Panc1 (cell line): ENCODE measurements at places on chromosomes 7 and 10. TPM values are rescaled to one million over a fixed set of nuclear protein-coding genes. Genes with fewer than 3 reads are reported as not detected.
A peak's percentile ranks its signal among the peaks of the same experiment; 100 is the strongest.

ALOX5 gene
- 0.82 TPM for total RNA-seq

NRCAM gene
- total RNA-seq: 0.21 TPM

FAM170B gene
- not detected for total RNA-seq

DNA sequence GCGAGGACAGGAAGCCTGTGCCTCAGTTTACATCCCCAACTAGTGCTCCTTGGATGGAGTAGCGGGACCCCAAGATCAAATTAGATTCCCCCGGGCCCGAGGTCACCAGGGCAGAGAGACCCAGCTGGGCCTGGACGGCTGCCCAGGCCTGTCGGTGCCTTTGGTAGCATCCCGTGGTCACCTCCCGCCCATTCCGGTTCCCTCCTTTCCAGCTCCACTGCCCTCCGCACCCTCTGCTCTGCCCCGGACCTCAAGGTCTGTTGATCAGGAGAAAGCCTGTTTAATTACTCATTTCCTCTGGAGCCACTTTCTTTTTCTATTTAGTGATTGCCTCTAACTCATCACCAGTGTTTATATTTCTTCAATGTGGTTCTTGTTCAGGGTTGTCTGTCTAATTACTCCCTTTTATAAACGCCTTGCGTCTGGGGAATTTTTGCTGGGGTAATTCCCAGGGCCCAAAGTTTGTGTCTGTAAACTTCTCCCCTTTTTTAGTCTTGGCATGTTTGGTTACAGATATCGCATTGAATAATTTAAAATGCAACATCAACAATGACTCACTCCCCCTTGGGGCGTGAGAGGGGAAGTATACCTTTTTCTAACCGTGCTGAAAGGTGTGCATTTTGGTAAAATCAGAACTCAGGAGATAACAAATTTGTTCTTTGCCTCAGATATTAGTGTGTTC lies 1.9 kb downstream of the FOXK1 start:
- peak; percentile 55 for DNase-seq

GRCh38 chr7:158495786-158496185 lies 91.8 kb downstream of the PTPRN2 start:
- DNase-seq: no peak

- DNase-seq: no peak
These were observed 343.0 kb upstream of the SEMA3D start for GRCh38 chr7:85529831-85530230.

GRCh38 chr10:47318706-47319105 lies 3.5 kb upstream of the GDF2 start:
- DNase-seq: no peak

- DNase-seq: peak; percentile 8
These were observed 5.3 kb downstream of the FRMD4A start for GRCh38 chr10:14325325-14325955.

DNA sequence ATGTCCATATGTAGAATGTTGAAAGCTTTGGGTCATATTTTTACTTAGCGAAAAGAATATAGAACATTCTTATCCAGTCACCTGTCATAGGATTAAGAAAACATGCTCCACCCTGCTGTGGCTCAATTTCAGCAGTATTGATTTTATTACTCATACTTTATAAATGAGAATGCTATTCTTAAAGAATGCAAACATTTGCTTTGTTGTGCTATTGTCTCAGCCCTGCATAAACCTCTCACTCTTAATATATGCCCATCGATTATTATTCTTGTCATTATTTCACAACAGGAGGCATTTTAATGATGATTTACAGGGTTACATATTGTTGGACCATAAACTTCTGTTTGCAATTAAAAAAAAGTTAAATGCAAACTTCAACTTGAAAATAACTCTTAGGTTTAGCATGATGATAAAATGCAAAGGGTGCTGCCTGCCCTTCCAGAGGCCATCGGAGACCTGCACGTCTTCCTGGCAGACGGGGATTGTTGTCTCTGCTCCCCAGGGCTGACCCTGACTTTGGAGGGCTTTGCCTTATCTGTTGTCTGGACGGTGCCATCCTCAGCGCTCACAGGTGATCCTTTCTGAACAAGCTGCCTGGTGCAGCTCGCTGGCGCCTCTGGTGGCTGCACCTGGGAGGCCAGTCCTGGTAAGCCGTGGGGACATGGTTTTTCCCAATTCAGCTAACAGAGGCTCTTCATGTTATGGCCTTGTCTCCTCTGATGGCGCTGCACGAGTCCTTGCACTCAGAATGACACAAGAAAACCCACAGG lies 50.0 kb upstream of the SHH start:
- peak; percentile 75 for DNase-seq
